AG09319 (cell line): ENCODE measurements at places on chromosomes 6 and 20.

- DNase-seq, result no peak
Measured at GRCh38 chr6:22353101-22353500, 56.3 kb upstream of the PRL start.

DNA sequence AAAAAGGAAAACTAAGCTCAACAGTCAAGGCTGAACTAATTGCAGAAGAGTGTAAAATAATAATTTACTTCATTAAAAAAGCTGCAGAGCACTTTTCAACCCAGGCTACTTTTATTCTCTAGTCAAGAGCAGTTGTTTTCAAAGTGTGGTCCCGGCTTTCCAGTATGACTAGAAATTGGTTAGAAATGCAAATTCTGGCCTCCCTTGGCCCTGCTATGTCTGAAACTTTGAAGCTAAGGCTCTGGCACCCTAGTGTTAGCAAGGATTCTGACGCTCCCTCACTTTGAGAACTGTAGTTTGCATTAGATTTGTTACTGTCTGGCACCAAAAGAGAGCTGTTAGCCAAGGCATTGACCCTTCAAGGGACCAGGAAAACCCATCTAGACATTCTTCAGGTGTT, 9.5 kb upstream of the NXT1 start:
- DNase-seq, result no peak

GRCh38 chr6:166604911-166605310, 18.4 kb upstream of the RAMACL start:
- DNase-seq, result no peak

DNA sequence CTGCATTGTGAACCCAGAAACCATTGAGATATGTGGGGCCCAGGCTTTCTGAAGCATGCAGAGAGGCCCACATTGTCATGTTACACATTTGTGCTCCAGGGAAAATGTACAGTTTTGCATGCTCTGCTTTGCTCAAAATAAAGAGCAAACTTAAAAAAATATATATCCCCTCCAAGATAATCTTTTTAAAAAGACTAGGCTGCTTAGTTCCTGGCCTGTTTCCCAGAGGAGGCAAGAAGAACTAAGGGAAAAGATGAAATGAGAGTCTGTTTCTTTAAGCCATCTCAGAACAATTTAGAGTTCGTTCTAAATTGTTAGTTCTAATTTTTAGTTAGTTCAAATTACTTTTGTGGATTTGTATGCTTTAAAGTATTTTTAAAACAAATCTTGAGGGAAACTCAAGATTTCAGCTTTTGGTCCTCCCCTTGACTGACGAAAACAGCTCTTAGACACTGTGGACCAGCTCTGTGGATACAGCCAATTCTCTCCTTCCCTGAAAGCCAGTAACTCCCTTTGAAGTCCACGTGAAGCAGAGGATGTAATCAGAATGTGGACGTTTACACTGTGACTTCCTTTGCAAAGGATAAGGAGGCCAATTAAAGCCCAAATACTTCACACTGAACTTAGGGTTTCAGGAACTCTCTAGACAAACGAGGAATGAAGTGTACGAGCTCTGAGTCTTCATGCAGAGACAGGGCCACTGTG, 84.7 kb downstream of the CD164 start:
- no peak for DNase-seq

GRCh38 chr6:13327691-13328075, 654 bp downstream of the TBC1D7 start:
- no peak for DNase-seq

DNA sequence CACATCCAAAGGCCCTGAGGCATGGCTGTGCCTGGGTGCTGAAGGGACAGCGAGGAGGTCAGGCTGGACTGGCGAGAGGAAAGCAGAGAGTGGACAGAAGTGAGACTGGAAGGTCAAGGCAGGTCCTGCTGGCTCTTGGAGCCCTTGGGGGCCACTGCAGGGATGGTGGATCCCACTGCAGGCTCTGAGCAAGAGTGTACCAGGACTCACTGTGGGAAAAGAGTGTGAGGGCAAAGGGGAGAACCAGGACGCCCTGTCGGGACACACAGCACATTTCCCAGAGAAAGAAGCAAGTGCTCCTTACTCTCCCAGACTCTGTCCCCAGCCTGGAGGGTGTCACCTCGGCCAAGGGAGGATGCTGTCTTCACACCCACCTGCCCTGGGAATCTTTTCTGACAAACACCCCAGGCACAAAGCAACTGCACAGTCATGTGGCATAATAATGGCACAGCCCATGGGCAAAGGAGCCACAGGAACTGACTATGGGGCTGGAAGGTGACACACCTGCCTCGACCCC, 172.3 kb upstream of the CST7 start:
- DNase-seq, result no peak

DNA sequence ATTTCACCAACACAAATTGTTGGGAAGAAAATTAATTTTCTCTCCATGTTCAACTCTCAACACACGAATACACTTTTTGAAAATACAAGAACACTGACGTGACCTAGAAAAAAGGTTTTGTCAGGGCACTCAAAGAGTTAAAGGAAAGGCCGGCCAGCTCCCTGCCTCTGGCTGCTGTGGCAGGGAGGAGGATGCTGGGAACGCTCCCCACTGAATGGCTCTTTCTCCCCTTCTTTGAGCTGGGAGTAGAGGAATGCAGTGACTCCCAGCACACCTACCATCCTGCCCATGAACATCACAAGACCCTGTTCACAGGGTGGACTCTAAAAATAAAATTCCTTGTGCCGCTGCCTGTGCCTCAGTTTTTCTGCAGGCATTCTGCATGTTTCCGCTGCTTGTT, 47.0 kb downstream of the MAP3K5 start:
- no peak for DNase-seq

DNA sequence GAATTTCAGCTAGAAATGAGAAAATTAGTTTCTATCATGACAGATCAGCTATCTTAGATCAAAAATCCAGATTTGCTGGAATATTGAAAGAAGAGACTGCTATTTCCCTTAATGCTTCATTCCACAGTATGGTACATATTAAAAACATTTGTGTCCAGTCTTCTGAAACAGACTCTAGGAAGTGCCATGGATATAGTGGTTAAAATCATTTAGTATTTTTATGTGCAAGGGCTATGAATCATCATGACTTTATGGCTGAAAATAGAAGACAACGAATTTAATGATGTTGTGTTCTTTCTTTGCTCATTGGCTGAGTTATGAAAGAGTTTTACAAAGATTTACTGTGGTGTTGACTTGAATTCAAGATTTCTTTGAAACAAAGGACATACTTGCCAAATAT, 146.6 kb downstream of the ANKRD60 start:
- DNase-seq, result no peak

GRCh38 chr6:27133281-27134227, 113.9 kb upstream of the PRSS16 start:
- DNase-seq, result no peak

DNA sequence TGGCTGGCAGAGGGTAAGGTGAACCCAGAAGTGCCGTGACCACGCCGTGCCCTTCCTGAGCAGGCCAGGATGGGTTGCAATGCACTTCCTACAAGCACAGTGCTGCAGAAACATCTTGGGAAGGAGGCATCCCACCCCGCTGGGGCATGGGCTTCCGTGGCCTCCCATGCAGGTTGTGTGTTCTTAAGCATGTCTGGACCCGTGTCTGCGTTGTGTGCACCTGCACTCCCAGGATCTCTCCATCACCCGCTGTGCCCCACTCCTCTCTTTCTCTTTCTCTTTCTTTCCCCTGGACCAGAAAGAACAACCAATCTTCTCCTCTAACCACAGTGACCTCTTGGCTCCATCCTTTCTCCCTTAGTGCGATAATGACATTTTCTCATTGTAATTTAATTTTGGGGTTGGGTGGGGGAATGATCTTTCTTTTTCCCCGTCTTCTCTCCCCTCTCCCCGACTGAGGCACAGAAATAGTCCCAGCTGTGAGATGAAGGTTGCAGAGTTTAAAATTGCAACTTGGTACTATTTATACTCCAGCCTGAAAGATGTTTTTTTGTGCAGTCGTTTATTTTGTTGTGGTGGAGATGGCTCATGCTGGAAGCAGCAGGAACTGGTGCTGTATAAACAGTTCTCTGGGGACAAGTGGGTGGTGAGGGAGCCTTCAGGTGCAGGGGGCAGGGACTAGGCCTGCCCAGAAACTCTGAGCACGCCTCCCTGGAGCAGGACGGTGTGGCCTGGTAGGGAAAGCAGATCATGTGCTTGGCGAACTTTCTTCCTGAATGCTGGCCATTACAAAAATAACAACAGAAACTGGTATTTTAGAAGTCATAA, 20.5 kb downstream of the BCAS4 start:
- DNase-seq, result no peak

GRCh38 chr6:33343953-33344611, 26.5 kb upstream of the ZBTB22 start:
- no peak for DNase-seq

DNA sequence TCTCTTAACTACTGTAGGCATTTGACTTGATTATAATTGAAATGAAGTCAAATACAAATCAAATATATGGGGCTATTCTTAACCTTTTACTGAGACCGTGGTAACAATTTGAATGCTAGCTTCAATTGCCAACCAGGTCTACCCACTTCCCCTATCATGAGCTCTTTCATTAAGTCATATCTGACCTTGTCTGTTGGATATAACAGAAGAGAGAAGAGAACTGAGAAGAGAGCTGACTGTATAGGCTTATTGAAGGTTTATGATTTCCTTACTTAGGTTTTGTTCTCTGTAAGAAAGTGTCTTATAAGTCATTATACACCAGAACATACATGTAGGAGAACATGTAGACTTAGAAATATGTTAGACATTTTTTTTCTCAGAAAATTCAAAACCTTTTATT, 549.4 kb downstream of the COL12A1 start:
- no peak for DNase-seq

DNA sequence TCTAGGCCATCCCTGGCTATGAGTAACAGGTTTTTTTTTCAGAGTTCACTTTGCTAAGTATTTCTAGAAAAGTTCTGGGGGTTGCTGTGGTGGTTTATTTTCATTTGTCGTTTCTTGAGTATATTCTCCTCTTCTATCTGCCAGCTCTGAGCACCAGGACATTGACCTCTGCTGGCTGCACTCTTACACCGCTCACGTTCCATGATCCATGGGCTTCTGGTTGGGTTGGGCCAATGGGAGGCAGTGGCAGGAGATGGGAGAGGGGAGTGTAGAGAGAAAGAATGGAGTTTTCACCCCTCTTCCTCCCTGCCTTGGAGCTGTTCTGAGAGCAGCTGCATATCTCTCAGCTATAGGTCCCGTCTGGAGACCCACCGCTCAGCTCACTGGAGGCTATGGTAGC, 161.0 kb upstream of the ATXN1 start:
- DNase-seq, result no peak

DNA sequence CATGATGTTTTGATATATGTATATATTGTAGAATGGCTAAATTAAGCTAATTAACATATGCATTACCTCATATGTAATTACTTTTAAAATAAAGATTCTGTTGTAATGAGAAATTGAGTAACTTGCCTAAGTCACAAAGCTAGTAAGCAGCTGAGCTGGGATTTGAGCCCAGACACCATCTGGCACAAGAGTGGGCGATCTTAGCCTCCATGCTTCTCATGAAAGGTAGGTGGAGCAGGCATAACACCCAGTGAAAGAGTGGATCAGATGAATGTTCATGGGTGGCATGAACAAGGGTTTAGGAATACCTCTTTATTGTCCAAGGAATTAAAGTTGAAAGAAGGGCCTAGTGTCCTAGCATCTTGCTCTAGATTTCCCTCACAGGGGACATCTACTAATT, 365.4 kb downstream of the TFAP2B start:
- no peak for DNase-seq

DNA sequence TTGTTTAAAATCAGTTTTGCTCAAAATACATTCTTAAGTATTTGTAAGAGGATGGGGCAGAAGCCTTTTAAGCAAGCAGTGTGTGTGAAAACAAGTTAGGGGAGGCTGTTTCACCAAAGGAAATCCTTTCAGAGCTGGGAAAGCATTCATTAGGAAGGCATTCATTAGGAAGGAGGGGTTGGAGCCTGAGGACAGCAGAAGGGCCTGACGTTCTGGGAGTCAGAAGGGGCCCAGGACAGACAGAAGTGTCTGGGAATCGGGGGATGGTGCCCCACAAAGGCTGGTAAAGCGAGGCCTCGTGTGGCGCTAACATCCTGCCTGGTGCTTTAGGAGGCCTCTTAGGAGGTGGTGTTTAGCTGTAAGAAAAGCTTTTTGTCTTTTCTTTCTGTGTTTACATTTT, 80.6 kb upstream of the NXT1 start:
- no peak for DNase-seq

DNA sequence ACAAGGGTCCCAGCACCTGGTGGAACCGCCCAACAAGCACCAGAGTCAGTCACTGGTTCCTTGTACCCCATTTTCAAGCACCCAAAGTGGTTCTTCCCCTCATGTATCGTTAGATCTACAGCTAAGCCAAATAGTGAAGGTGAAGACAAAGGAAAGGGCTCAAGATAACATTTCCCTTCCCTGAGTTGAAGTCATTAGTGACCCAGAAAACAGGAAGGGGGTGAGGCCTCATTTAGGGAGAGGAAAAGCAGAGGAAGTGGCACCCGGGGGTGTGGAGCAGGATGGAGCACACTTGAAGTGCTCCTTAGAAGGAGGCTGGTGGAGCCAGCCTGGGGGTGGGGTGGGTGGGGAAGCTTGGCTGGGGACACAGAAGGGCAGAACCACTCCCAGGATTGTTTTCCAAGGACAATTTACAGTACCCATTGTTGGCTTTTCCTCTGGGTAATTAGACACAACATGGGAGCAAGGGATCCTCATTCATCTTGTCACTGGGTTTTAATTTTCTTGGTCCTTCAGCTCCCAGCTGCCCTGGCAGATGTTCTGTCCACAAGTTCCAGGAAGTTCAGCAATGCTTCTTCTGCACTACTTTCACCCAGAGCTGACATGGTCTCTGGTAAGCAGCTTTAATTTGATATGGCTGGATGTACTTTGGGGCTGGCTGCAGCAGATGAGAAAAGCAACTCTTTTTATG, 73.3 kb upstream of the CD93 start:
- no peak for DNase-seq

DNA sequence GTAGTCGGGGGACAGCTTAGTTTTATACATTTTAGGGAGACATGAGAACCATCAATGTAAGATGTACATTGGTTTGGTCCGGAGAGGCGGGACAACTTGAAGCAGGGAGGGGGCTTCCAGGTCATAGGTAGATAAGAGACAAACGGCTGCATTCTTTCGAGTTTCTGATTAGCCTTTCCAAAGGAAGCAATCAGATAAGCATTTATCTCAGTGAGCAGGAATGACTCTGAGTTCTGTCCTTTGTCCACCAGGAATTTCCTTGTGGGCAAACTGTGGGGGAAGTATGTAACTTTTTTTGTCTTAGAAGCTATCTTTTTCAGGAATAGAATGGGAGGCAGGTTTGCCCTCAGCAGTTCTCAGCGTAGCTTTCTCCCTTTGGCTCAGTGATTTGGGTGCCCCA, 1.4 kb downstream of the YTHDF1 start:
- DNase-seq, result no peak

DNA sequence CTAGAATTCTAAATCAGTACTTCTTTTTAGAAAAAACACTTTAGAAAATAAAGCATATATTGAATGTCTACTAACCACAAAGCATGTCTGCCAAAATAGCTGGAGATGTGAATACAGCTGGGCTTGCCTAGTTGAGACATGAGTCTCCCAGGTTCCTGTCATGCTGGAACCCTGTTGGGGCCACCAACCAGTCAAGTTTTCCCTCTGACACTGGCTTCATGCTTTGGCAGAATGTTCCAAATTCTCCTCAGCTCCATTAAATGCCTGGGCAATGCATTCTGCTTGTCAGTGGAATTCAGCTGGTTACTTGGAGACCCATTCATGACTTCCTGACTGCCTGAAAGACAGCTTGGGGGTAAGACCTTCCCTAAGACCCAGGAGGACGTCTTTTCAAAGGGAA, 87.2 kb downstream of the PRND start:
- no peak for DNase-seq
